ENCODE measurements at places on chromosomes 13 and 19.

DNA sequence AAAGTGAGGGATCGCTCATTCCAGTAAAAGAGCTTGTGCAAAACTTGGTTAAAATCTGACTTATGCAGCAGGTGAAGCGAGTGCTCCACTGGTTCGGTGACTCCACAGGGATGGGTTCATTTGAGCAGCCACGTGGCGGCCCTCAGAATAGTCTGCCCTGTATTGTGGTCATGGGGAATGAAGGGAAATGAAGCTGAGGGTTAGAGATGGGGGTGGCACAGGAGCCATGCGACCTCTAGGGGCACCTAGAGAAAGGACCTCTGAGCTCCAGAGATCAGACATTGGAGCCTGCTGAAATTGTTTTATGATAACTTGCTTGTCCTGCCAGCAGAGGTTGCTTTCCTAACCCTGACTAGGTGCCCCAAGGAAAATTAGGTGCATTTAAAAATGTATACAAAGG is 26.6 kb downstream of the CBY2 start:
- peak; percentile 7 for DNase-seq

DNA sequence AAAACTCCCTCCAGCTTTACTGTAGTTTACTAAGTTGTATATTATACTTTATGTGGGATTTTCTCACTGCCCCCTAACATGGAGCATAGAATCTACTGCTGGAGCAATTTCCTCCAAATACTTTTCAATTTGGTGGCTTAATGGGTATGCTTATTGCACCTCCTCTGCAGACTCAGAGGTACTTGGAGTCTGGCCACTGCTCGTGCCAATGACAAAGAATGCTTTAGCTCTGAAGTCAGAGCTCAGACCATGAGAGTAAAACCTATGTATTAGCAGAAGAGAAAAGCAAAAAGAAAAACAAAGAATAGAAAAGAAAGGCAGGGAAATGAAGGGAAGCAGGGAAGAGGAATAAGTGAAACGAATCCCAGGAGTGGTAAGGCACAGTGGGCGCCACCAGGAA is 71.9 kb downstream of the SUCLA2 start:
- no peak for DNase-seq

DNA sequence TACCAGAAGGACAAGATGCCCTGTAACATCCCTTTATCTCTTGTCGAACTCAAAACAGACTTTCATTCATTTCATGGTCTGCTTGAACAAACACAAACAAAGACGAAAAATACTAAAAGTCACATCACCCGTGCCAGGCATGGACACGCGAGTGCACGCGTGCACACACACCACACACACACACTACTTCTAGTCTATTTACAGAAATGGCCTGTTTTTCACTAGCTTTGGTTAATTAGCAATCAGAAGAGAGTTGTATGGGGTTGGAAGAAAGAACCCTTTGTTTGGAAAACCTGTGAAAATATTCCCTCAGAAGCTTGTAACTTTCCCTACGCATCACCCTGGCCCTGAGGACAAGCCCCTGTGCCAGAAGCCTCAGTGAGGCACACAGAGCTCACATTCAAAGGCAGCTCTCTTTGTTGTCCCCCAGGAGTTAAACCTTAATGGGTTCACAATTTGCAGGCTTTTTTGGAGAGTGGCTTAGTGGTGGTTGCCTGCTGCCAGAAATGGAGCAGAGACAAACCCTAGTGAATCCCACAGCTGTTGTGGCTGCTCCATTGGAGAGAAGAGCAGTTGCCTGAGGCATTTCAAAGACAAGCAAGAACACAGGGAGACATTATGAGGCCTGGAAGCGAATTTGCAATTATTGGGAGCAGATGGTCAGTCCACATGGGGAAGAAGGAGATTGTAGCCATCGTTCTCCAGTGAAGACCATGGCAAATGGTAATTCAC is 55.9 kb downstream of the STARD13 start:
- DNase-seq = no peak

- DNase-seq = peak; percentile 72
These were observed 28.0 kb downstream of the RXFP2 start for GRCh38 chr13:31767175-31767900.

GRCh38 chr13:40161351-40161810 is 505.1 kb downstream of the FOXO1 start:
- no peak for DNase-seq

- peak; percentile 87 for DNase-seq
These were observed 184.2 kb downstream of the ABCC4 start for GRCh38 chr13:95117092-95117491.

DNA sequence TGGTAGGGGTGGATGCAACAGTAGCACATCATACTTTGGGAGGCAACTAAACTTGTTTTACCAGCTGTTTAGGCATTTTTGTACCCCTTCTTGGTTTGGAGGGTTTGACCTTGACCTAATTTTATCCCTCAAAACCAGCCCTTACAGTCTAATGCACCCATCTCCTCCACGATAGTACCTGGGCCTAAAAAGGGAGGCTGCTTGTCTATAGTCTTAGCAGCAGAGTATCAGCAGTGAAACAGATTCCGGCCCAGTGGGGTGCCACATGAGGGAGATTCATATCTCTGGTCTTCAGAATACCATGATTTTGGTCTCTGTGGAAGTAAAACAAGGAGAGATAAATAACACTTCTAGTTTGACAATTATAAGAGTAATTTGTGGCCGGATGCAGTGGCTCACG is 39.5 kb upstream of the ATP12A start:
- no peak for DNase-seq

Measured in bronchial epithelial cell (primary cell).